OCI-LY7 (cell line): ENCODE measurements at places on chromosomes 4 and X. TPM values are rescaled to one million over a fixed set of nuclear protein-coding genes. Genes with fewer than 3 reads are reported as not detected.

DNA sequence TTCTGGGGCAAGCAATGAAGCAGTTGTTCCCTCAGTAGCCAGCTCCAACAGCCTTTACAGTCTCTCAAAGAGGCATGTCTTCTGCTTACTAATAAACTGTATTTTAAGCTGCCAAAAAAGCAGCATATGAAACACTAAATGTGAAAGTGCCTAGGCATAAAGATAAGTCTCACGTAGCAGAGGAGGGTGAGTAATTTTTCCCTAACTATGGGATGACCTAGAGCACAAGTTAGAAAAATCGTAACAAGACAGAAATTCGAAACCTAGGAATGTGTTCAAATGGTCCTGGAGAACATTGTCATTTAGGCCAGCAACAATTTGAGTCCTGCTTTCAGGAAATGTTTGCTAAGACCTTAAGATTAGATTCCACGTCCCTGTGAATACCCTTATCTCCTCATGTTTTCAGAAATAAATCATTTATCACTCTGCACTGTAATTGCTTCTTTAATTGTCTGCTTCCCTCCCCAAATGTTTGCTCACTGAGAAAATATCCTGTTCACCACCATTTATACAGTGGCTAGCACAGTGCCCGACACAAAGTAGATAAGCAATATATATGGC is 222.2 kb downstream of the KCNIP4 start:
- DNase-seq = no peak

- no peak for DNase-seq
These were observed 394.5 kb downstream of the KCNIP4 start for GRCh38 chr4:21554066-21554465.

DNA sequence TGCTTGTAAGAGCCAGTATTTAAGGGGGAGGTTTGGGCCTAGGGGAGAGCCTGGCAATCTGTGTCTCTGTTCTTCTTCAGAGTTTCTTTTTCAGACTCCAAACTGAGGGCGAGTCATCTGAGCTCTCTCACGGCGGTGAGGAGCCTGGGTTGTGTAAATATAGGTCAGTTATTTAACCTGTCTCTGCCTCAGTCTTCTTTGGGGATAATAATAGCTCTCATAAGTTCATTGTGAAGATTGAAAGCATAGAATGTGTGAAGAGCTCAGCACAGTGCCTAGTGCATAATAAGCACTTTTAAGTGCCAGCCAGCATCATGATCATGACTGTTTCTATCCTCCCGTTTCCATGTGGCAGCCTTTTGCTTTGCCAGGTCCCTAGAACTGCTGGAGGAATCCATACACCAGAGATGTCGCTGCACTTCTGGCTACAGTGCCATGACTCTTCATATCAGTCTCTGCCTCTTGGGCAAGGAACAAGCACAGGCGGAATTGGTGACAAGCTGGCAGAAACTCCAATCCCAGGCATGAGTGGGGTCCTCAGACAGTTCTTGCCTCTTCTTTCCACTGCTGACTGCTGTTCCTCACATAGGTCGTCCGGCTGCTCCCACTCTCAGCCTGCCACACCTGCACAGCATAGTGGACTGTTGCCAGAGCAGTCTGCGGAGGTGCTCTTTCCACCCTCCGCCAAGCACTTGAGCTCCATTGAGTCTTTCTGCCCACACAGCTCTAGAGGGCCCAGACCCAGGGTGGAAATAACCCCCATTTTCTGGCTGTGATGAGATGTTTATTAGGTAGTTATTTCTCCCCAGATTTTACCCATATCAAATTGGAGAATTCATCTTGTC is 103.7 kb upstream of the MAML3 start:
- DNase-seq = no peak

The AWAT2 gene
- not detected in 2 replicates for total RNA-seq

GRCh38 chr4:62544428-62544827 is 1344.3 kb downstream of the ADGRL3 start:
- DNase-seq = no peak

- DNase-seq = no peak
These were observed 250.7 kb downstream of the ARAP2 start for GRCh38 chr4:35993606-35994005.

The LUZP4 gene
- total RNA-seq = not detected in 2 replicates

DNA sequence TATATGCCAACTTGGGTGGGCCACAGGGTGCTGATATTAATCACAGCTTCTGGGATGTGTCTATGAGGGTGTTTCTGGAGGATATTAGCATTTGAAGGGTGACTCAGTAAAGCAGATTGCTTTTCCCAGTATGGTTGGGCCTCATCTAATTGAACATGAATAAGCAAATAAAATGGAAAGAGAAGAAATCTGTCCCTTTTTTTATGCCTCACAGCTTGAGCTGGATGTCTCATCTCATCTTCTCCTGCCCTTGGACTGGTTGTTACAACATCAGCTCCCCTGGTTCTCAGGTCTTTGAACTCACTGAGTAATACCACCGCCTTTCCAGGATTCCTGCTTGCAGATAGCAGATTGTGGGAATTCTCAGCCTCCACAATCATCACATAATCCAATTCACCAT is 1149.2 kb downstream of the PCDH18 start:
- no peak for DNase-seq

- DNase-seq = no peak
These were observed 102.6 kb upstream of the GUCY1A1 start for GRCh38 chr4:155564086-155564485.

The ZNF157 gene
- total RNA-seq = 1.4 and 1.7 TPM in 2 replicates

DNA sequence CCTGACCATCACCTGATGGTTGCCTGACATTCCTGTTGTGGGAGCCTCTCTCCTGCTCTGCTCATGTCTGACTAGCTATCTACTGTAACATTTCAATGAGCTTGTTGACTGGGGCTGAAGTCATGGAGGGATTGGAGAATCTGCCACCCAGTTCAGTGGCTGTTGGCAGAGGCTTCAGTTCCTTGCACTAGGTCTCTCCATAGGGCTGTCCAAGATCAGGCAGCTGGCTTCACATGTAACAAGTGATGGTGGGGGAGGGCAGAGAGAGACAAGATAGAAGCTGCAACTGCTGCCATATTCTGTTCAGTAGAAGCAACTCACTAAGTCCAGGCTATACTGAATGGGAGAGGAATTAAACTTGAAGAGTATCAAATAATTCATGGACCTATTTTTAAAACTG is 14.1 kb upstream of the CCNI start:
- DNase-seq = no peak

DNA sequence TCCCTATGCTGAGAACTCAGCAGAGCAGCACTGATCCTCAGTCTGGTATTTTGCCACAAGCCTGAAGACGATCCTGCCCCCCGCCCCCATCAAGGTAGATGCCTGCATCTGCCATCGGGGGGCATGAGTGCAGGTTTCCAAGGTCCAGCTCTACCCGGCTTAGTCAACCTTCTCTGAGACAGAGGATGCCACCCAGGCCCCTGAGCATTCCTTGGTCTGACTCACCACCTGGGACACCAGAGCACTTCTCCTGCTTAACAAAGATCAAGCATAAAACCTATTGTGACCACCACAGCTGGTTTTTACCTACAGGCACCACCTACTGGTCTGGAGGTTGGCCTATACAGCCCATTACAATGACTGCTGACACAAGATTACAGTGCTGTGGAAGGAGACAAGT is 1168.1 kb downstream of the PCDH19 start:
- DNase-seq = no peak

The SEPTIN6 gene
- total RNA-seq = 216 and 231 TPM in 2 replicates

- no peak for DNase-seq
These were observed 11.9 kb upstream of the HS3ST1 start for GRCh38 chr4:11440481-11441193.

The CTAG2 gene
- not detected in 2 replicates for total RNA-seq

GRCh38 chr4:114028071-114028470 is 48.6 kb upstream of the ARSJ start:
- DNase-seq = no peak

DNA sequence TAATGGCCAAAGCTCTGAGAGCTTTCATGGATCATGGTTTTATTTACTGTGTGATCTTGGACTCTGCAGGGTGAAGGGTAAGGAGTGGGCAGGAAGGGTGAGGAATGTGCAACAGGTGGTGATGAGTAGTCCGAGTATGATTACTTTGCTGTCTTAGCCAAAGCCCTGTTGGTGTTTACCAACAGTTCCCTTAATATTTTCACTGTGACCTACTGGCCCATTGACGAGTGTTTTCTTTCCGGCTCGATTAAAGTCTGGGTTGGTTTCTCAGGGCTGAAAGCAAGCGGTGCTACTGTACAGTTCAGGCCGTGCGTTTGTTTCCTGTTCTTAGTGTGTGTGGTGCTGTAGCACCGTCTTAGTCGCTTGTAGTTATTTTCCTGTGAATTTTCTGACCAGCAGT is 2.6 kb downstream of the ARHGAP24 start:
- no peak for DNase-seq

DNA sequence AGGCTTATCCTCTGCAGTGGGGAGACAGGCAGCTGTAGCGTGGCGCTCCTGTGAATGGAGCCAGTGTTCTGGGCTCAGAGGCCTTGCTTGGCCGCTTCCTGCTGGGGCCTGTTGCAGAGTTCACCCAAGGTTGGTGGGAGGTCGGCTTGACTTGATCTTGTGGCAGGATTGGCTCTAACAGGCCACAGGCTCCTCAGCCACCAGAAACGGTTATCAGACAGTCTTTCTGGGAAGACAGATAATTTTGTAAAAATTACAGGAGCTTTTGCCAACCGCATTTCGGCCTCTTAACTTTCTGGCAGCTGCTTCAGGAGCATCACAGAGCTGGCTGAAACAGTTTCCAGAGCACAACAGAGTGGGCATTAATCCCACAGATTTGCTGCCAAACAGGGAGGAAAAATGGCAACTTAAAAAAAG is 66.4 kb downstream of the DIPK2B start:
- DNase-seq = no peak

DNA sequence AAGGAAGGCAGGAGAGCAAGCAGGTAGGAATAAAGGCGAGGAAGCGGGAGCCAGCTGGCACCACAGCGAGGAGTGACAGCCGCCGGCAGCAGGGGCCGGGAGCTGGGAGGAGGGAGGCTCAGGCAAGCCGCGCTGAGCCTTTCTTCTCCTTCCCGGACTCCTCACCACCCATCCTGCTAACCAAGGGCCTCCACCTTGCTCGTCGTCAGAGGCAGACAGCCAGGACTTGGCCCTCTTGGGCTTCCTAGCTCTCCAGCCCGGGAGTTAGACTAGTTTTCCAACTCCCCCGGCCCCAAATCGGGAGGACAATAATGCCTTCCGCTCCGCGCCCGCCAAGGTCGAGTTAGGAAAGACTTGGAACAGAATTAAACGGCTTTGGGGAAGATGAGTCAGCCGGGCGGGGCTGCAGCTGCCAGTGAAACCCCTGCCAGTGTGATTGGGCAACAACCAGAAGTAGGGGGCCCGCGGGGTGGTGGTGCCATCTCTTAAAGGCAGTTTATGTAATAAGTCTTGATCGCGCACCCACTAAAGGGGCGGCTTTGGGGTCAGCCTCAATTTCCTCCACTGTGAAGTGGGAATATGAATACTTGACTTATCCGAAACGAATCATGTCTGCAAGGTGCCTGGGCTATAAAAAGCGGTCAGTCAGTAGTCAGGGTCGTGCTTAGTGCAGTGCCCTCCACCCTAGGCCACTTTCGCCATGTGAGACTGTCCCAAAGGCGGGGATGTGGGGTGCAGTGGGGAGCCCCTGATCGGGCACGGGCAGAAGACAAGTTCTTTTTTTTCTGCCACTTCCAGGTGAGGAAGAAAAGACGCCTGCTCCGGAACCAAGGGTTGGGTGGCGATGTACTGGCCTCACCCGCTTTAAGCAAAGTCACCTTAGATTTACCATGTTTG is 6.7 kb upstream of the HSD17B10 start:
- no peak for DNase-seq

DNA sequence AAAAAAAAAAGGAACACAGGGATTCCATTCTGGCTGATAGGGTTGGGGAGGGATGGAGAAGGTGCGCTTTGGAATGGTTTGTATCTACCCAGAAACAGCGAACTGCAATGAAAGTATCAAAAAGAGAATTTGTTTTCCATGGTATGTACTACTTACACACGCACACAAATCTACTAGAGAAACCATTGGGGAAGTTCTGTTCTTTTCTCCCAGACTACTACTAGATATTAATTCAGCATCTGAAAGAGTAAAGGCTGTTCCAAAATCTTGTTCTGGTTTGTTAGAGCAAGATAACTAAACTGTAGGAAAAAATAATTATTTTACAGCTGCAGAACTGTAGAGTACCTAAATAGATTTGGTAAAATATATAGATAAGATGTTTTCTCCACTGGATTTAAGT is 118.4 kb downstream of the CBR4 start:
- DNase-seq = no peak

- DNase-seq = no peak
These were observed 157.1 kb downstream of the SCFD2 start for GRCh38 chr4:53208753-53209152.

- DNase-seq = no peak
These were observed 36.7 kb downstream of the FGFRL1 start for GRCh38 chr4:1047976-1048772.

GRCh38 chrX:56281789-56282188 is 49.6 kb downstream of the KLF8 start:
- DNase-seq = peak; percentile 23

- peak; percentile 22 for DNase-seq
These were observed 204.4 kb downstream of the NSUN7 start for GRCh38 chr4:40954088-40954668.

DNA sequence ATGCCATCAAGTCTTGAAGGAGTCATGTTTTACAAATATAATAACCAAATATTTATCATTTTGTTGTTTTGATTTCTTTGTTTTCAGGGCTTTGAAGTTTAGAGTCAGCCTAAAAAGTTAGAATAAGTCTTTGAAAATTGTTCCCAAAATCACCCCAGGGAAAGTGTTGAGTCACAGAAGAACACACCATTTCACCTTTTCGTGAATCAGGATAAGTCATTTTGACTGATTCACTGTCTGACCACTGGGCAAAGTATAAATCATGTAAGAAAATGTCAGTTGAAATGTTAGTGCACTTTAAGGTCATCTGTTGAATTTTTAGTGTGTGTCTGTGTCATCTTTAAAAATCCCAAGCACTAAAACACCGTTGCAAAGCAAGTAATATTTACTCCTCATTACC is 1320.1 kb downstream of the RPA4 start:
- no peak for DNase-seq

The CXorf49 gene
- not detected in 2 replicates for total RNA-seq

GRCh38 chrX:35115205-35115604 is 172.6 kb downstream of the FAM47B start:
- no peak for DNase-seq
